ENCODE measurements at places on chromosomes 4 and X.

DNA sequence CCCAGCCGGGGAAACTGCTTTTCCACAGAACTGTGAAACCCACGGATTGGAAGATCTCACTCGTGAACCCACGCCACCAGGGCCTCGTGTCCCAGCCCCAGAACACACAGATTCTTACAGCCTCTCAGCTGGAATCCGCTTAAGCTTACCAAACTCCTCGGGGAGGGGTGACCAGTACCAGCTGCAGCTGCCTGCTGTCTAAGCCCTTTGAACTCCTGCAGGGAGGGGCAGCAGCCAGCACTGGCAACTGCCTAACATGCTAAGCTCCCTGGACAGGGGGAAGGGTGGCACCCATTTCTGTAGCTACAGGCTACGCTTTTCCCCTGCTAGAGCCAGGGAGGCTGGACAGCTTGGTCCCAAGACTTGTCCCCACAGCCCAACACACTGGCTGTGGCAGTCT lies 38.4 kb downstream of the TBL1X start:
- DNase-seq: no peak

GRCh38 chr4:98778206-98778605 lies 119.8 kb upstream of the TSPAN5 start:
- no peak for DNase-seq

DNA sequence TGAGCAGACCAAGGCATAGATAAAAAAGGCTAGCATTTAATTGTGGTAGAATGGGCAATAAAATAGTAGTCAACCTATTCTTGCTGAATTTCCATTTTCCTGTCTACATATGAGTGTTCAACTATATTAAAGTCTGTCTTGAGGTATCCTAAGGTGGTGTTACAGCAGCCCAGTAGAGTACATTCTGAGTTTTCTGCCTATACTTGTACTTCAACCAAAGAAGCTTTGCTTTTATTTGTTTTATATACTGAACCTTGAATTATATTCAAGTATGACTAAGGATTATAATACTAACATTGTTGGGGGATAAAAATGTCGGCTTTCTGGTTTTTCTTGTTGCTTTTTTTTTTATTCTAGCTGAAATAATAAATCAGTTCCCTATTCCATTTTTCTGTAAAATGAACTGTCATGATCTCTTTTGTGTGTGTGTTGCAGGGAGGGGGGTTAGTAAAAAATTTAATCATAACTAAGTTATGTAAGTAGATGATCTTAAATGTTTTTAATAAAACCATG lies 106.7 kb downstream of the PDLIM5 start:
- no peak for DNase-seq

GRCh38 chr4:23811161-23811560 lies 78.7 kb downstream of the PPARGC1A start:
- DNase-seq: no peak

Data from GM10248 (cell line).